ENCODE measurements at places on chromosomes 12 and 14.
A peak's percentile ranks its signal among the peaks of the same experiment; 100 is the strongest.

GRCh38 chr12:27334042-27334720, 1.5 kb downstream of the BMAL2 start:
- DNase-seq = peak; percentile 45

DNA sequence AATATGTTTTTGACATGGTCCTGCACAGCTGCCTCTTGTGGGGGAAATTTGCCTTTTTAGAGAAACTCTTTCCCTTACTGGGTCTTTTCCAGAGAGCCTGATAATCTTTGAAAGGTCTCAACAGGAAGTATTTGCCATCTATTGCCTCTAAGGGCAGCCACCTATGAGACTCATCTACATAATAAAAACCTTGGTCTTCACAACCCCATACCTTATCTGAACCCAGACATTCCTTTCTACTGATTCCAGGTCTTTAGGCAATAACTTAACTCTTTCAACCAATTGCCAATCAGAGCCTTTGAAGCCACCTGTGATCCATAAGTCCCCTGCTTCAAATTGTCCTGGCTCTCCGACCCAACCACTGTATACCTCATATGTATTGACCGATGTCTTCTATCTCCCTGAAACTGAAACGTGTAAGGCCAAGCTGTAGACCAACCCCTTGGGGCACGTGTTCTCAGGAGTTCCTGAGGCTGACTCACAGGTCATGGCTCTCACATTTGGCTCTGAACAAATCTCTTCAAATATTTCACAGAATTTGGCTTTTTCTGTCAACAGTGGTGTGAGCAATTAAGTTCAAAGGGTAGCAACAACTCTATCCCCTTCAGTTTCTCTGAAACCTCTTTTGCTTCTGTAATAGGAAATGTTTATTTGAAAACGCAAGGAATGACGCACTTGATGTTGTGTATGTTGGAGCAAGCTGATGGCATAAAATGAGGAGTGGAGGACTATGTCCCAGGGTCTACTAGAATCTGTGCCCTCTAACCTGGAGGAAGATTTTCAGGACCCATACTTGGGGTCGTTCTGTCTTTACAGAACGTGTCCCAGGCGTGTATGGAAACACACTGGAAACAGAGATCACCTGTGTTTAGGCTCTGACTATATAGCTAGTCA, 49.2 kb upstream of the EIF5 start:
- peak; percentile 57 for DNase-seq

- DNase-seq = no peak
These were observed 100.2 kb downstream of the PDZRN4 start for GRCh38 chr12:41288142-41288811.

- no peak for DNase-seq
These were observed 176.3 kb upstream of the GSC start for GRCh38 chr14:94946244-94946643.

DNA sequence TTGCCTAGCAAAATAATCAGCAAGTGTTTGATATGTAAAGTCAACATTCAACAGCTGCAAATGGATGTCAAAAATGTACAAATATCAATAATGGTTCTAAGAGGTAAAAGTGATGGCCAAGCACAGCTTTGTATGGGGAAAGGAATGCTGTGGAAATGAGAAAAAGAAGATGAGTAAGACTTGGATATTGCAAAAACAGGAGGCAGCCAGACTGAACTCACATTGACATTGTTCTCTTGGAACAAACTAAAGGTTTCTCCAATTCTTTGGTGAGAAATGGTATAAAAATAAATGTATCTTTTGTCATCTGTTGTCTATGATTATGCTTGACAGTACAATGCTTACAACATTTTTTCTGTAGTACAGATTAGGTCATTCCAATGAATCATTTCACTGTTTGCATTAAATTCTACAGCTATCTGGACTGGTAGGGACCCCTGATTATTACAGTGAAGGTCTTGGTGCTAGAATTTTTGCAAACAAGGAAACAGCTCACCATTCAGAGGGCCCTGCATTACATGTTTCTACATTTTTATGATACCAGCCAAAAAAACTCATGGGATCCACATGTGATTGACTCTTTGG, 465.7 kb downstream of the NOVA1 start:
- no peak for DNase-seq

DNA sequence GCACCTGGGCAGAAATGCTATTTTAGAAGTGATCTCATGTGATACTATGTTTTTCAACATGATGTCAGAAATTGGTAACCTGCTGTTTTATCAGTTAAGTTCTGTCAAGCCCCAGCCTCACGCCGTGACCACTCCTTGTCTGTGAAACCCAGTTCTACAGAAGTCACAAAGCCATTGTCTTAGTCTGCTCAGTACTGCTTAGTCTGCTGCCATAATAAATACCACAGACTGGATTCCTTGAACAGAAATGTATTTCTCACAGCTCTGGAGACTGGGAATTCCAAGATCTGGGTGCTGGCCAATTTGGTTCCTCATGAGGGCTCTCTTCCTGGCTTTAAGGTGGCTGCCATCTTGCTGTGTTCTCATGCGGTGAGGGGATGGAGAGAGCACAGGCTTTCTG, 176.9 kb downstream of the PRKCH start:
- DNase-seq = no peak

GRCh38 chr14:39050389-39050788, 52.6 kb downstream of the SEC23A start:
- DNase-seq = peak; percentile 82

All from ELR (cell line).